ENCODE measurements at places on chromosomes 4 and X.

- DNase-seq, result no peak
Measured at GRCh38 chr4:139267301-139267700, 12.7 kb downstream of the MGARP start.

- no peak for DNase-seq
Measured at GRCh38 chrX:40083120-40083978, 14.4 kb downstream of the BCOR start.

DNA sequence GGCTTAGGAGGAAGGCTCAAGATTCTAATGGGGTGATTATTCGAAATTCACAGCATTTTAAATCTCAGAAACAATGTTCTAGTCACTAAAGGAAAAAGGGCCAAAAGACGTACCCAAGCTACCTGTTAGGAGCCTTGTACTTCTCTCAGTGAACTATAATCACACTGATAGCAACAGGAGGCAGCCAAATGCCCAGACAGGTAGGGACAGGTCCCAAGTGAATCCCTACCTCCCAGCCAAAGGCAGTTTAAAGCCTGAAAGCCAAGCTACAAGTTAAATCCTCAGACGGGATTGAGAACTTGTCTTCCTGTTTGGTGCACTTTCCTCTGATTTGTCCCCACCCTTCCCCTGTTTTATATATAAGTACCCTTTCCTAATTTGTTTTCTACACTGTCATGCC lies 24.3 kb upstream of the HHIP start:
- no peak for DNase-seq

DNA sequence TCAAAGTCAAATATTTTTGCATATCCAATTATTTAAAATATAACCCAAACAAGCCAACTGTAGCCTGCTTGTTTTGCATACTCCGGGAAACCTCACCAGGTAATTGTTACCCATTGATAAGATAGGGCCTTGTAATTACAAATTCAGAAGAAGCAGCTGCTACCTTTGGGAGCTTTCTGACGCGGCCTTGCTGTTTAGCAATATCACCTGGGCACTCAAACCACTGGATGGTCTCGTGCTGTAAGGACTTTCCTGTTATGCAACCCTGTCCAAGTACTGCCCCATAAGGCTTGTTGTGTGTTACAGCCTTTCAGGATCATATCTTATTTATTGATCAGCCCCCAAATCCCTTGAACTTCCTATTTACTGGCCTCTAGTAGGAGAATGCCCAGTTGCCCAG lies 52.1 kb downstream of the HS3ST1 start:
- DNase-seq, result no peak

DNA sequence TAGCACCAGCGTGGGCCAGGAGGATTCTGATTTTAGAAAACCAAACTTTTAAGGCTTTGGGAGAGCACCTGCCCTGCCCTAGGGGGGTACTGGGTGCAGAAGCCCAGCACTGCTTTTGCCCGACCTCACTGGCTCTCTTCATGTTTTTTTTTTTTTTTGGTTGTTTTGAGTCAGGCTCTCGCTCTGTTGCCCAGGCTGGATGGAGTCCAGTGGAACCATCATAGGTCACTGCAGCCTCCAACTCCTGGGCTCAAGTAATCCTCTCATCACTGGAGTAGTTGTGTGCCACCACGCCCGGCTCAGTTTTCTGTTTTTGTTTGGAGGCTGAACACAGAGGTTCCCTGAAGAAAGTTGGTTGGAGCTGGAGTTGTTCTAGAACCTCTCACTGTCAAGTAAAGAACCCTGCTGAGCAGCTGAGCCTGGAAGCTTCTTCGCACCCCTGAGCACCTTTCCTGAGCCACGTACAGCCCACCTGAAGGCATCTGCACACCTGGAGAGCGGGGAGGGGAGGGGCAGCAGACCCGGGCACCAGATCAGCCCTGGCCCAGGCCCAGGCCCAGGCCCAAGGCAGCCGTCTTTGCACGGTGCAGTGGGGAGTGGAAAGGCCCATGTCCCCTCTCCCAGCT lies 49.5 kb downstream of the SHROOM2 start:
- DNase-seq, result no peak

DNA sequence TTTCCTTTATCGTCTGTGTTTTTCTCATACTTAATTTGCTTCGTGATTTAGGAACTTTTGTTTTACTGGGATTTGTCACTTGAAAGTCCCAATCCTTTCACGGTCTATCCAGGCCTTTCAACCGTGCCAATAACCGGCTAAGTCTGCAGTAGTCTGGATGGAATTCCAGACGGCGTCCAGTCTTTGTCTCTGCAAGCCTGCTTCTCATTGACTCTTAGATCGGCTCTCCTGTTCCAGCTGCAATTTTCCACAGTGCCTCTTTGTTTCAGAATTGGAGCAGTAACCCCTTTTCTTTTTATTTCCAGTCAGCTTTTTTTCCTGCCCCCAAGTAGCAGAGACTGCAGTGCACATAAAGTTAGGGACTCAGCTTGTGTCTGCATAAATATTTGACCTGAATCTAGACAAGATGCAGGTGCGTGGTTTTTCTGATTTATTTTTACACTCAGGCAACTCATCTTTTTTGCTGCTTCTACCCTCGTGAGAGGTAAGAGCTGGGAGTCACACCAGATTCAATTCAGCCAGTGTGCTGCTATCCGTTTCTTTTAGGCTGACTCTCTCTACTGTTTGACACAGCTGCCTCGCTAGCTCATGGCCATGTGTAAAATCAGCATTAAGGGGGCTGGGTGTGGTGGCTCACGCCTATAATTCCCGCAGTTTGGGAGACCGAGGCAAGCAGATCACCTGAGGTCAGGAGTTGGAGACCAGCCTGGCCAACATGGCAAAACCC lies 37.4 kb upstream of the DHRSX start:
- no peak for DNase-seq

- no peak for DNase-seq
Measured at GRCh38 chr4:8538703-8539567, 41.3 kb upstream of the GPR78 start.

GRCh38 chr4:95114521-95114920 lies 356.8 kb downstream of the BMPR1B start:
- no peak for DNase-seq

GRCh38 chrX:47633689-47634590 lies 4.2 kb upstream of the CFP start:
- no peak for DNase-seq

- DNase-seq, result no peak
Measured at GRCh38 chrX:10781847-10782530, 161.6 kb upstream of the MID1 start.

- DNase-seq, result no peak
Measured at GRCh38 chrX:38704146-38704882, 96.9 kb upstream of the MID1IP1 start.

DNA sequence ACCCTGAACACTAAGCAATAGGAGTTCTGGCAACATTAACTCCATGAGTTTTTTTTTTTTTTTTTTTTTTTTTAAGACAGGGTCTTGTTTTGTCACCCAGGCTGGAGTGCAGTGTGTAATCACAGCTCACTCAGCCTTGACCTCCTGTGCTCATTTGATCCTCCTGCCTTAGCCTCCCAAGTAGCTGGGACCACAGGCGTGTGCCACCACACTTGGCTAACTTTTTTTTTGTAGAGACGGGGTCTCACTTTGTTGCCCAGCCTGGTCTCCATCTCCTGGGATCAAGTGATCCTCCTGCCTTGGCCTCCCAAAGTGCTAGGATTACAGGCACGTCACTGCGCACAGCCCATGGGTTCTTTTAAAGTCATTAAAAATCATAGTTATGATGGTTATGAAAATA lies 5.1 kb downstream of the RHOH start:
- no peak for DNase-seq

GRCh38 chr4:120916937-120917336 lies 5.6 kb downstream of the PRDM5 start:
- no peak for DNase-seq

GRCh38 chr4:5018096-5018495 lies 1.2 kb downstream of the CYTL1 start:
- peak; percentile 36 for DNase-seq

DNA sequence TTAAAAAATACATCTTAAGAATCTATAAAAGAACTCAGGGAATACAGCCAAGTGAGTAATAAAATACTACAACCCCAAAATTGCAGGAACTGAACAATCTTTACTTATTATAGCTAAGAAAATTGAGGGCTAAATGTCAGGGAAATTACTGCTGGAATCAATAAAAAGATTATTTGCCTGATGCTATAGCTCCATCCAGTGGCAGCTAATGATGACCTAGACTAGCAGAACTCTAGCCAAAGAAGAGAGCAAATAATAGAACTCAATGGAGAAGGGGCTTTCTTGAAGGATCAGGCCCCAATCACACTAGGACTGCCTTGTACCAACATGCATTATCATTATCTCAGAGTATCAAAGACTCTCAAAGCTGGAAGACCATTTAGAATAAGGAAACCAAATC lies 85.0 kb upstream of the FAM241A start:
- peak; percentile 67 for DNase-seq

DNA sequence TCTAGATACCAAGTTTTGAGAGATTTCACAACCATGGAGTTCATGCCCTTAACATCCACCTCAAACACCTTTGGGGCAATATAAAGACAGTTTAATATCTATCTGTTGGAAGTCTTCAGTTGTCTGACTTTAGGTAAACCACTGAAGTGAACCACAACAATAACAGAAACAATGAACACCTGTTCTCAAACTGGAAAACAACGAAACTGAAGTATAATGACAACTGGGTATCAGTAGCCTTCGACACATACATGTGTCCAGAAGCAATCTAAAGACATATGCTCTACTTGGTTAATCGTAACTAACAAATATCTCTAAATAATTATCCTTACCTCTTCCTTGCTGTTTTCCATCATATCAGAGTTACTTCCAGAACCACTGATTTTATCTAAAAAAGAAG lies 87.8 kb downstream of the ATRX start:
- no peak for DNase-seq

GRCh38 chr4:46392421-46392820 lies 2.5 kb upstream of the GABRA2 start:
- DNase-seq, result no peak

GRCh38 chrX:86504297-86504696 lies 356.0 kb downstream of the DACH2 start:
- no peak for DNase-seq

DNA sequence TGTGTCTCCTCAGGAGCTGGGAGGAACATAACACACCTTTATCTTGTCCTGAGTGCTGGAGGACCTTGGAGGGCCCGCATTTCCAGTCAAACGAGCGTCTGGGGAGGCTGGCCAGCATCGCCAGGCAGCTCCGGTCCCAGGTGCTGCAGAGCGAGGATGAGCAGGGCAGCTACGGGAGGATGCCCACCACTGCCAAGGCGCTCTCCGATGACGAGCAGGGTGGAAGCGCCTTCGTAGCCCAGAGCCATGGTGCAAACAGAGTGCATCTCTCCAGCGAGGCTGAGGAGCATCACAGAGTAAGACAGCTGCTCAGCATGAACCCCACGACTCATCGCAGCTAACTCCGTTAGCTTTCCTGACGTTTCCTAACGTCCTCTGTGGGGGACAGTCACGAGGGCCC lies 430 bp downstream of the TRIML1 start:
- no peak for DNase-seq

DNA sequence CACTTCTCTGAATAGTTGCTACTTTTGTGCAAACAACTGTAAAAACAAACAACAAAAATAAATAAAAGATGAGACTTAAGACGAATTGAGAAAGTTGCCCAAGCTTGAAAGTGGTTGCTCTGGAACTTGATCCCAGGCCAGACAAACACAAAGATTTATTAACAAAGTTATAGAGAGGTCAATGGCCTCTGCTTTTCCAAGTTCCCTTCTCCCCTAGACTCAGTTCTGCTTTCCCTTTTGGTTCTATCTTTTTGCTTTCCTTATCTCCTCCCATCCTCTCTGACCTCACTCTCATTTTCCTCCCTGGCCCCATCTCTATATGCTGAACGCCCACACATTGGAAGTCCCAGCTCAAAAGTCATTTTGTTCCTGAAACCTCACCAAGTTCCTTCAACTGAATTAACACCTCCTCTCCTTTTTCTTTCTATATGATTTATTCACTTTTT lies 82.7 kb downstream of the MXRA5 start:
- no peak for DNase-seq

- no peak for DNase-seq
Measured at GRCh38 chrX:11509786-11510185, 155.9 kb downstream of the ARHGAP6 start.

- DNase-seq, result no peak
Measured at GRCh38 chr4:140993370-140993769, 139.9 kb downstream of the RNF150 start.

DNA sequence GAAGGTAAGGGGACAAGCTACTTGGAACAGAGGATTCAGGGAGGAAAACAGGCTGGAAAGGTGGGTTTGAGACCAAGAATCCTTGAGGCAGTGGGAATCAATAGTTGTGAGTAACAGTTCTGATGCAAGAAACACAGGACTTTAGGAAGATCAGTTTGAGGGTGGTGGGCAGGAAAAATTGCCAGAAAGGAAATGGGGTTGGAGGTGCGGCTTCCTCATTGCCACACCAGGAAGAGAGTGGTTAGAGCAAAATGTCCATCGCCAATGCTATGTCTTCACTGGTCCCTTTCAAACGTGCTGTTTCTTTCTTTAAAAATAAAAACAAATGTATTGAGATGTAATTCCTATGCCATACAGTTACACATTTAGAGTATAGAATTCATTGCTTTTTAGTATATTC lies 57.1 kb upstream of the NOCT start:
- no peak for DNase-seq

DNA sequence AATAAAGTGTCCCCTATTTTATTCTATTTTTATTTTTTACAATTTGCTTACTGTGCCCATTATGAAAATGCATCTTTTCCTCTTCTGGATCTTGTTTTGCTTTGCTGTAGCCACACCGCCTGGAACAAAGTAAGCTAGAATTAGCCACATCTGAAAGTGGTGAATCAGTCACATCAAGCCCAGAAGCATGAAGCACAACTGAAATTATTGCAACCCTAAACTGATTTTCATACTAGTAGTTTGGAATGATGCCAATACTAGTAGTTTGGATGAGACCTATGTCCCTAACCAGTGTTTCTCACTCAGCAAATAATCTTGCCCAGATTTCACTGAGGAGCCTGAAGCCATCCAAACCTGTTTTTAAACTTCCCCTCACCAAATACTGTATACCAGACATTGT lies 303.0 kb downstream of the EPHA5 start:
- DNase-seq, result no peak

GRCh38 chr4:6687947-6688878 lies 5.5 kb upstream of the S100P start:
- DNase-seq, result no peak

GRCh38 chr4:39308611-39309010 lies 57.6 kb downstream of the RFC1 start:
- no peak for DNase-seq

DNA sequence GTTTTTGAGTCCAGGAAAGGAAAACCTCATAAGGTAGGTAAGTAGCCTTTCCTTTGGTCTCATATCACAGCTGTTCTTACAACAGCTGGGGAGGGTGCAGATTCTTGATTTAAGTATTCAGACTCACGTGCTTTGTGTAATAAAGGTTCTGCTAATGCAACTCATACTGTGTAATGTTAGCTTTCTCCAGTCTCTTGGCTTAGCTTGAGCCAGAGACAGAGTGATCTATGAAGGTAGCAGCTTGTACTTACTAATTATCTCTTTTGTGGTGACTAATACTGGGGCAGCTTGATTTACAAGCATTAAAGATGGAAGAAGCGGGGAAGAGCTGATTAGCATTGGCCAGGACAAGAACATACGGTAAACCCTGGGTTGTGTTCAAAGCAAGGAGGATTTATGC lies 80.3 kb downstream of the LNX1 start:
- DNase-seq, result no peak
